Activated T-cell treated with anti-CD3 and anti-CD28 coated beads for 4 hours (primary cell): ENCODE measurements at places on chromosomes 3 and 15.

- no peak for DNase-seq
Observed at GRCh38 chr3:36729204-36730056, 34.9 kb downstream of the DCLK3 start.

DNA sequence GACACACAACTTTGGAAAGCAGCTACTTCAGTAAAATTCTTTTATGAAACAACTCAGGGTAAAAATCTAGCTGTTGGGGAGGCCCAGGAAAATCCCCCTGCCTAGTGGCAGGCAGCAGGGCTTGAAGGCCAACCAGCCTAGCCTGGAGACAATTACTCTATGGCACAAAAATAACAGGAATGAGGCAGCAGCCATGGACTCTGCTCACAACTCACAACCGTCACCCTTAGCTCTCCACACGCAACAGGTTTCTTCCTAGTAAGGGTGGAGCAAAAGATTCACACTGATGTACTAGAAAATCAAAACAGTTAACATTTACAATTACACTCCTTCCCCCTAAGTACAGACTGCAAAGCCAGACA lies 530 bp upstream of the FBXL22 start:
- DNase-seq, result no peak

GRCh38 chr3:41716471-41716870 lies 245.4 kb downstream of the ULK4 start:
- DNase-seq, result no peak

DNA sequence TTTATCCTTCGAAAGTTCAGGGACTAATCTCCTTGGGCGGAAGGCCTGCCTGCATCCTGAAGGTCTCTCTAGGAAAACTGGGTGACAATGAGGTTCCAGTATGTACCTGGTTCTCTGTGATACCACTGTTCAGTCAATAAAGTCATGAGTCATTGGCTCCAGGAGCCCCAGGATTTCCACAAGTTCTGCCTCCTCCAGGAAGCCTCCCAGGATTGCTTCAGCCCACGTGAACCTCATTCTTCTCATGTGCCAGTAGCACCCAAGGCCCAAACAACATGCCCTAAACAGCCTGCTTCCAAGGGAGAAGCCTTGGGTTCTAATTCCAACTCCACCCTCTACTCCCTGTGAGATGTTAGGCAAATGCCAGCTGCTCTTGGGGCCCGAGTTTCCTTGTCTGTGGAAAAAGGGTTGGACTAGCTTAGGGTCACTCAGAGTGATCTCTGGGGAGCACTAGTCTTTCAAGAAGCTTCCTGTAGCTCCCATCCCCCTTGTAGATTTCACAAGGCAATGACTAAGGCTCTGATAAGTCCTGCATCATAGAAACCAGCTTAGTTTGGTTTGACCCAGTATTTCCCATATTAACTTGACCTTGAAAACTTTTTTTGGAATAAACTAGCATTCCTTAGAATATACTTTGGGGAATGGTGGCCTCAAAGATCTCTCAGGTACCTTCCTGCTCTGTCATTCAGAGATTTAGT lies 118.3 kb upstream of the ATP2B2 start:
- no peak for DNase-seq

- no peak for DNase-seq
Observed at GRCh38 chr3:58628823-58629562, 37.6 kb downstream of the FAM3D start.

DNA sequence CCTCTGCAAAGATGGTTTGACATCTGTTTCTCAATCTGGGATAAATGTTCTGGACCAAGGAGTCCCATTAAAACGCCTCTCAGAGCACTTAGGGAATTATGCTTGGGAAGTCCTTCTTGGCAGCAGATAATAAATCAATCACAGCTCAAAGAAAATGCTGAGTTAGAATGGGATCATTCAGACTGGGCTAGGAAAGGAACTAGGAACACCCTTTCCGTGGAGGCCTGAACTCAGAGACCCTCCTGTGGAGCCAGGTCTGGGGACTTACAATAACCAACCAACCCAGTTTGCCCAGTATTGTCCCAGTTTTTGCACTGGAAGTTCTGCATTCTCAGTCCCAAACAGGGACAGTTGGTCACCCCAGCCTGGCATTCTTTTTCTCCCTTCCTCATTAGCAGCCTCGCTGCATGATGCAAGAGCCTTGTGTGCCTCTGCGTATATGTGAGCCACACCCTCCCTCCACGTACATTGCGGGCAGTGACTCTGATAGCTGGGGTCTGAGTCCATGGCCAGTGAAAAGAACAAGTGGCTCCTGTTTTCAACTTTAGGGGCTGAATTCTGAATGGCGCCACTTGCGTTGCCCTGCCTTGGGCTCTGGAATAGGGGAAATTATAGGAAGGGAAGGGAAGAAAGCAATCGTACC lies 88.7 kb downstream of the SEMA5B start:
- DNase-seq, result no peak

GRCh38 chr3:119637679-119638477 lies 22.5 kb downstream of the POPDC2 start:
- no peak for DNase-seq

DNA sequence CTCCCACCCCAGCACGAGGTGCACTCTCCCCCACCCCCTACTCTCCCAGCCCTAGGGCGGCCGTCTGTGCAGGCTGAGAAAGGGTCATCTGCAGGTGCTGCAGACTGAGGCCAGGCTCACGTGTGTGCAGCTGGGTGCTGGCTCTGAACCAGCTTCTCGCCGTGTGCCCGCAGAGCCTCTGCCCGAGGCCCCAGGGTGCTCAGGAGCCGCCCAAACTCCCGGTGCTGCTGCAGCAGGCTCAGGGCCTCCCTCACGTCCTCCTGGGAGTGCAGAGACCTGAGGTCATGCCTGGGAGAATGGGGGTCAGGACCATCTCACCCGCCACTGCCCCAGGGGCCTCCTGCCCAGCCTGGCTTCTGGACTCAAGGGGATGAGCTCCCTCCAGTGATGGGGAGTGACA lies 17.2 kb downstream of the SPTBN5 start:
- DNase-seq, result no peak
